ENCODE measurements at places on chromosomes 2 and 18. TPM values are rescaled to one million over a fixed set of nuclear protein-coding genes. Genes with fewer than 3 reads are reported as not detected.

The PHOSPHO2 gene
- total RNA-seq = 3.5 TPM

The ACVR1C gene
- total RNA-seq = 0.08 TPM

The KCNE4 gene
- total RNA-seq = 0.65 TPM

The CREG2 gene
- total RNA-seq = 9.9 TPM

The CERKL gene
- total RNA-seq = 0.24 TPM

The TMEM247 gene
- not detected for total RNA-seq

The MBOAT2 gene
- 40.6 TPM for total RNA-seq
